ENCODE measurements at places on chromosomes 7 and 10.

DNA sequence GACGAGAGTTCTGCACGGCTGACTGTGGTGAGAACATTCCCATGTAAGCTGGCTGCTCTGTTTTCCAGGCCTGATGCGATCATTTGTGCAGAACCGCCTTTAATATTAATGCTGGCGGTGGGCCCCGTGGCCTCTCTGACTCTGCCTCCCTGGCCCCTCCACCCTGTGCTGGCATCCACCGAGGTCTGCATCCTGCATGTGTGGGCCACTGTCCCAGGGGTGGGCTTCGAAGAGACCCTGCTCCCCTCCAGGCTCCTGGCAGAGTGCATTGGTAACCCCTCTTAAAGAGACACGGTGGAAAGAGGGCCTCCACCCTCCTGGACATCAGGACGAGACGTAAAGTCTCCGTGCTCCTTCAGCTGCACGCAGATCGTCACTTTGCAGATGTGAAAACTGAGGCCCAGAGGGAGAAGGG is 67.3 kb upstream of the FAM20C start:
- DNase-seq: no peak

GRCh38 chr7:85566095-85566794 is 379.4 kb upstream of the SEMA3D start:
- DNase-seq: no peak

DNA sequence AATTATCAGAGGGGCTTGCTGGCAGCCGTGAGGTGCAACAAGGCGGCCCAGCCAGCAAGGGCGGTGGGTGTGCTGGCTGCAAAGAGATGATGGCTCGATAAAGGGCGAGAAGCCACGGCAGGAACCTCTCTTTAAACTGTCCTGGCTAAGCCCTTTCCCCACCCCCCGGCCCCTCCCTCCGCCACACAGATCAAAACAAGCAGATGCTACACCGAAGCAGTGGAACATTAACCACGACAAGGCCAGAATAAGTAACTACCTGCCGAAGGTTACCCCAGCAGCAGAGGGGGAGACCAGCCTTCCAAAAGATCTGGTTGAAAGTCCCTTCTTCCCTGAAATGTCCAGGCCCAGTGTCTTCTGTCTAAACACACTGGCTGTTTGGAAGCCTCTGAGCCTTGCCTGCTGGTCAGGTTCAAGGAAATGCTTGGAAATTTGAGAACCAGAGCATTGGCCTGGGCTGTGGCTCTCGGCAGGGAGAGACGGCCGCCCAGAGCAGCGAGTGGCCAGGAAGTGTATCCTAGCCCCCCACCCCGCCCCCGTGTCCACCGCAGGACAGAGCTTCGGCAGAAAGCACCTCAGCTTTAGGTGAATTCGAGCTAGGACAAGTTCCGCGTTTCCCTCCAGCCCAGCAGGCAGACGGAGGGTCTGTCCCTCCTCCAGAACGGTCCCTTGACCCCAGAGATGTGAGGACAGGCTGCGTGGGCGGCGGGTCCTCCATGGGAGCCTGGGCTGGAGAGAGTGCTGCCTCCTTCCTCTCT is 2.1 kb downstream of the FAM20C start:
- DNase-seq: no peak

DNA sequence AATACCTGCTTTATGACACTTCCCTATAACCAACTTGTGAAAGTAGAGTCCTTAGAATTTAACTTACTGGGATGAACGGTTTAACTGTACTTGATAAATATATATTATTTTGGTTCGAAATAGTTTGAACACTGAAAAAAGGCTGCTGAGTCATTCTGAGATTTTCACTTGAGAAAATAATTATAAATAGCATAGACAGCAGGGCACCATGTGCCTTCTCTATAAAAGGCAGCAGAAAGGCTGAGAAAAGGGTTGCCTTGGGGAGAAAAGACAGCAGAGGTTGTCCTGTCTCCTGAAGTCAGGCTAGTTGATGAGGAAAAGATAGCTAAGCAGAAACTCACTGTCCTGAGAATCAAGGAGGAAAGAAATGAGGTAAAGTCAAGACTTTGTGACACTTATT is 92.4 kb downstream of the CTTNBP2 start:
- DNase-seq: no peak

- no peak for DNase-seq
Measured at GRCh38 chr7:151705636-151706276, 171.2 kb downstream of the PRKAG2 start.

GRCh38 chr7:78148166-78148894 is 349.8 kb downstream of the PHTF2 start:
- DNase-seq: no peak

DNA sequence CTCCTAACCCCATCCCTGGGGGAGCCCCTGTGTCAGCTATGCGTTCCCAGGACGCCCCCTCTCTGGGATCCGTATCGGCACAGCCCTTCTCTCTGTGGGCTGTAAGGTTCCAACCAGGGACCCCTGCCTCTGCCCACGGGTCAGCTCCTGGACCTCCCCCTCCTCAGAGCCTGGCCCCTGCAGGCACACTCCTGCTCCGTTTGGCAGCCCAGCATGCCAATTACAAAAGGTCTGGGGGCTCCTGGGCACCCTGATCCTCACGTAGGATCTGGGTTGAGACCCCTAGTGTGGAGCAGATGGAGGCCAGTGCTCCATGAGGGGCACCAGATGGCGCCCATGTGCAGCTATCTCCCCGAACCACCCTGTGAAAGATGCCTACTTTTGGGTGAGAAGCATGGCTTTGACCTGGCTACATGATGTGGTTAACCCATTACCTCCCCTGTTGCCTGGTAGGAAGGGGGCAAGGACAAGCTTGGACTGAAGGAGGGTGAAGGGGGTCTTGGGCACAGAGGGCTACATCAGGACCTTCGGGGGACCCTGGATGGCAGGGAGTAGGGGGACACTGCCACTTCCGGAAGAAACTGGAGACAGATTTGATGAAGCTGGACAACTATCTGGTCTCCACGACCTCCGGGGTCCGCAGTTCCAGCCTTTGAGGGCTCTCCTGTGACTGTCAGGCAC is 9.0 kb downstream of the TACR2 start:
- DNase-seq: no peak

Measured in stimulated activated CD8-positive, alpha-beta memory T cell treated with anti-CD3 and anti-CD28 coated beads, Interleukin-4, amount 100 ng/mL, for 1 hour (primary cell).